ENCODE measurements at places on chromosomes 13 and 19.

- no peak for DNase-seq
These were observed 855.9 kb upstream of the KLHL1 start for GRCh38 chr13:70964124-70964523.

DNA sequence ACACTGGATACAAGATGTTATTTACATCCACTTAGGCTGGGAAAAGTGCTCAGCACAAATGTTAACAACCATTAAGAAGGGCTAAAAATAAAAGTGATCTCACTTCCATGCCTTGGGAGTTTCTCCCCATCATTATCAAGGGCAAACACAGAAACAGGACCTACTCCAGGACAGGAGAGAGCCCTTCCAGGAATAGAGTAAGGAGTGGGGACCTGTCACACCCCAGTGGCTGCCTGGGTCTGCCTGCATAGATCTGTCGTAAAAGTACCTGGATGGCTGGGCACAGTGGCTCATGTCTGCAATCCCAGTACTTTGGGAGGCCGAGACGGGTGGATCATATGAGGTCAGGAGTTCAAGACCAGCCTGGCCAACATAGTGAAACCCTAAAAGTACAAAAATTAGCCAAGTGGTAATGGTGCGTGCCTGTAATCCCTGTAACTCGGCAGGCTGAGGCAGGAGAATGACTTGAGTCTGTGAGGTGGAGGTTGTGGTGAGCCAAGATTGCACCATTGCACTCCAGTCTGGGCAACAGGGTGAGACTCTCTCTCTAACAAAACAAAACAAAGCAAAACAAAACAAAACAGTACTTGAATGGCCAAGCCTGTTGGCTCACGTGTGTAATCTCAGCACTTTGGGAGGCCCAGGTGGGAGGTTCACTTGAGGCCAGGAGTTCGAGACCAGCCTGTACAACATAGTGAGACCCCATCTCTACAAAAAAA, 5.6 kb downstream of the ATP8A2 start:
- no peak for DNase-seq

- DNase-seq: no peak
These were observed 10.8 kb downstream of the PAK4 start for GRCh38 chr19:39136225-39136940.

DNA sequence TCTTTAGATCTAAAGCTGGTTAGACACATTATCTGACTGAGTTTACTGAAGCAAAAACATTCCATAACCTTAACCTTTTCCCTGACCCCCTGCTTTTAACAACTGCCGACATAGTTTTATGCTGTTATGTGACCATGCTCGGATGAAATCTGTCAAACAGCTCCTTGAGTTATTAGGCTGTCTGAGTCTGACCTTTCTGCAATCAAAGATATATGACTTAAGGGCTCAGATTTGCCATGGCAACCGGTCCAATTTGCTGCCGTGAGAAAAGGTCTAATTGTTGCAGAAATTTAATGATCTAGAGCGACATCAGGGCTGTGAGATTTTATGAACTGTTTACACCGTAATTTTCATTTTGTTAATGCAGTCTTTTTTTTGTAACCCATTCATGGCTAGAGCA, 61.8 kb downstream of the URI1 start:
- DNase-seq: no peak

GRCh38 chr19:13104360-13104847, 1.7 kb upstream of the LYL1 start:
- DNase-seq: peak; percentile 50

GRCh38 chr19:3880471-3881271, at the start of gene ATCAY:
Gene ATCAY (plus strand): TSS chr19:3880685. CDS start chr19:3885768, 5,083 bp downstream.
- no peak for DNase-seq

GRCh38 chr13:110379905-110380341, 72.8 kb downstream of the COL4A2 start:
- DNase-seq: no peak

DNA sequence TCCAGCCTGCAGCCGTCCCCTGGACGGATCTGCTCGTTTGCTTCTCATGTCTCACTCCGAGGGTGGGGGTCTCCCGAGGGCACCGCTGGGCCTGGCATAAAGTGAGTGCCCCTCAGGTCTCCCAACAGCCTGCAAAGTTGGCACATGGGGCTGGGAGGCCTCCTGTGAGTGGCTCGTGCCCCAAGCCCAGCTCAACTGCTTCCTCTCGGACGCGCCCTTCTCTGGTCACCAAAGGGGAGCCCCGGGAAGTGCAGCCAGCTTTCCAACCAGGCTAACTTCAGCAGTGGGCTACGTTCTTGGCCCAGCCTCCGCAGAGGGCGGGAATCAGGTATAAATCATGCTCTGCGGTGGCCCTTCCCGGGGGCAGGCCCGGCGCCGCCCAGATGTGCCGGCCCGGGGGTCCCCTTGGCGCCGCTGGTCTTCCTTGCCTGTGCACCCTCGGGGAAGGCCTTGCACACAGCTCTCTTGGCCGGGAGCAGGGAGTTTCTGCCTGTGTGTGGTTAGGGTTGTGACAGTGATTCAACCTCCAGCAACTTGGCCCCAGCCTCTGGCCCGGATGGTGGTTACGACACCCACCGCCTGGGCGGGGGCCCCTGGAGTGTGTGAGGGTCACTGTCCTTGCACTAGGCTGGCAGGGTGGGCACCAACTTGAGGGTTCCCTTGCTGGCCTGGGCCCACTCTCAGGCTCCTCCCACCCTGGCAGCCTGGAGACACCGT, 20.7 kb downstream of the CEBPG start:
- no peak for DNase-seq

DNA sequence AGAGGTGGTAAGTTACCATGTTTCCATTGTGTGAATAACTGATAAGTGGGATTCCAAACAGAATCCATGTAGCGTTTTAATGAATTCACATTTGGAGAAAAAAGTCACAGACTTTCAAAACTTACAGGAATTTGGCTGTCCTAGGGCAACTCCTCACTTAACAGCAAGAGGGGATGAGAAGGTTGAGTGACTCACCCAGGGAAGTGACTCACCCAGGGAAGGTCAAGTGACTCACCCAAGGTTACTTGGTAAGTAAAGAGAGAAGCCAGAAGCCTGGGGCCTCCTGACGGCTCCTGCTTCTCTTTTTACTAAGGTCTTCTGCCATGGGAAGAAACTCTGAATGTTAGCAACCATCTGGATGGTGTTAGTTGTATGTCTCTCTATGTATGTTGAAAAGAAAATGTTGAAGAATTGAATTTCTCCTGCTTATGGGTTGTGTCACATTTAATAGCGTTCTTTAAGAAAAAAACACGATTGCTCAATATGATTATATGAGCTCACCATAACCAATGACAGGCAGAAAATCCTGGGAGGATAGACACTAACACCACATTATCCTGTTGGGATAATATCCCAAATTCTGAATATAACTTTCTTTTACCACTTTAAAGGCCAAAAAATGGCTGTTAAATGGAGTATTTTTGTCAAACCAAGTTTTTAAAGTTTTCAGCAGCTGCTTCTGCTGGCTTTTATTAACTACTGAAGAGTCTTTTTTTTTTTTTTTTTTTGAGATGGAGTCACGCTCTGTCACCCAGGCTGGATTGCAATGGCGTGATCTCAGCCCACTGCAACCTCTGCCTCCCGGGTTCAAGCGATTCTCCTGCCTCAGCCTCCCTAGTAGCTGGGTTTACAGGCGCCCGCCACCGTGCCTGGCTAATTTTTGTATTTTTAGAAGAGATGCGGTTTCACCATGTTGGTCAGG, 195.6 kb downstream of the GGACT start:
- DNase-seq: no peak

- no peak for DNase-seq
These were observed 1115.5 kb upstream of the SLC10A2 start for GRCh38 chr13:104181526-104182231.

DNA sequence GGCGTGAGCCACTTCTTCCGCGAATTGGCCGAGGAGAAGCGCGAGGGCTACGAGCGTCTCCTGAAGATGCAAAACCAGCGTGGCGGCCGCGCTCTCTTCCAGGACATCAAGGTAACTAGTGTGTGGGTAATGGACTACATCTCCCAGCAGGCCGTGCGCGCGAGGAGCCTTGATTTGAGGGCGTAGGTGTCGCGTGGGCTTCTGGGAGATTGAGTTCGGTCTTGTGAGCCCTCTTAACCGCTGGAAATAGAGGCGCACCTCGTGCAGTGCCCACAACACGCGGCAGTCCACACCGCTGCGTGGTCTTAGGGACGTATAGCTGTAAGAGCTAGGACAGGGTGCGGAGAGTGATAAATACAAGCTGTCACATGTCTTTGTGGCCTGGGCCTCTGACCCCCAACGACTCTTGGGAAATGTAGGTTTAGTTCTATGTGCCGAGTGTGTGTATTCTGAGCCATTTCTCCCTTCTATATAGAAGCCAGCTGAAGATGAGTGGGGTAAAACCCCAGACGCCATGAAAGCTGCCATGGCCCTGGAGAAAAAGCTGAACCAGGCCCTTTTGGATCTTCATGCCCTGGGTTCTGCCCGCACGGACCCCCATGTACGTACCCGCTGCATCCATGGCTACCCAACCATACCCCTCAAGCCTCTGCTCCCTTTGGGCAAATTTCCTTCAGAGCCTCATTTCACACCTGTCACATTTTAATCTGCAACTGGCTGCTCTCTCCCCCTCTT, 864 bp downstream of the FTL start:
- DNase-seq: peak; percentile 94

- no peak for DNase-seq
These were observed 19.3 kb downstream of the PLPP2 start for GRCh38 chr19:271856-272255.

DNA sequence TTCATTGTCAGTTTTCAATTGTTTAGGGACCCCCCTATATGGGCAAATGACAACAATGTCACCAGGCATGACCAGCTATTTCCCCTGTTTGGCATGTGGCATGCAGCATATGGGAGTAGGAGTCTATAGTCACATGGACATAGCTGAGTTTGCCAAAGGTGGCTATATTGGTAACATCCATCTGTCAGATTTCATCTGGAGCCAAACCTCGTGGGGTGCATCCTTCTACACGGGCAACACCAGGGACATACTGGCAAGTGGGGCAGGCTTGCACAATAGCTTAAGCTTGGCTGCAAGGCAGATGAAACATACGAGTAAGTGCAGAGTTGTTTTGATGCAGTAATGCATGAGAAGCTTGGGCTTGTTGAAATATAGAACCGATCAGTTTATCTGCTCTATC, 24.5 kb upstream of the ZNF816 start:
- DNase-seq: no peak

DNA sequence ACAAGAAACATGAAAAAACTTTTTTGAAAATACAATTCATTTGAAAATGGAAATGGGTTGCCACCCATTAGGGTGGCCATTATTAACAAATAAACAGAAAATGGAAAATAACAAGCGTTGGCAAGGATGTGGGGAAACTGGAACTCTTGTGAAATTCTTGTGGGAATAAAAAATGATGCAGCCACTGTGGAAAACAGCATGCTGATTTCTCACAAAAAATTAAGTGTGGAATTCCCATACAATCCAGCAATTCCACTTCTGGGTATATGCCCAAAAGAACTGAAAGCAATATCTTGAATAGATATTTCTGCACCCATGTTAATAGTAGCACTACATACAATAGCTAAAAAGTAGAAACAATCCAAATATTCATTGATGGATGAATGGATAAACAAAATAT, 165.2 kb downstream of the DCLK1 start:
- DNase-seq: no peak

DNA sequence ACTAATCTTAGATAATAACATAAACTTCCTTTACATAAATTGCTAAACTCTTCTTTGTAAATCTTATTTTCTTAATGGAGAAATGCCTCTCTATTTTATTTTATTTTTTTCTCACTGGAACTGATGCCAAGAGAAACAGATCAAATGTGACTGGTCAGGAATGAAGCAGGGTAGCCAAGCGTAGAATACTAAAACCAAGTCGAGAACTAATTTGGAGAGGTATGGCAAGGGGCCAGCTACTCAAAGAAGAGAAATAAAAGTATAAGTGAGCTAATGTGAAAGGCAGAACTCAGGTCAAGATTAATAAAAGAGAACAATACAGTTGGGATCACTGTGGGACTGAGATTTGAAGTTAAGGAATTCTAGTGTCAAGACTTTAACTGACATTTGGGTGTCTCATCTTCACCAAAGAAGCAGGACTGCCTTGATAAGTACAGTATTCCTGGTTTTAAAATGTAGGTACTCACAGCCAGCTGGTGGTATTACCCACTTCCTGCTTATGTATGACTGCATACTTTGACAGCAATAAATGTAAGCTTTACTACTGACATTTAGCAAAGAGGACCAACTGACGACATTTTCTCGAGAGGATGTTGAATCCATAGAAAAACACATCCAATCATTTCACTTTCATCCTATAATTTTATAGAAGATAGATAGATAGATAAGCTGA, 1192.2 kb downstream of the EFNB2 start:
- no peak for DNase-seq

DNA sequence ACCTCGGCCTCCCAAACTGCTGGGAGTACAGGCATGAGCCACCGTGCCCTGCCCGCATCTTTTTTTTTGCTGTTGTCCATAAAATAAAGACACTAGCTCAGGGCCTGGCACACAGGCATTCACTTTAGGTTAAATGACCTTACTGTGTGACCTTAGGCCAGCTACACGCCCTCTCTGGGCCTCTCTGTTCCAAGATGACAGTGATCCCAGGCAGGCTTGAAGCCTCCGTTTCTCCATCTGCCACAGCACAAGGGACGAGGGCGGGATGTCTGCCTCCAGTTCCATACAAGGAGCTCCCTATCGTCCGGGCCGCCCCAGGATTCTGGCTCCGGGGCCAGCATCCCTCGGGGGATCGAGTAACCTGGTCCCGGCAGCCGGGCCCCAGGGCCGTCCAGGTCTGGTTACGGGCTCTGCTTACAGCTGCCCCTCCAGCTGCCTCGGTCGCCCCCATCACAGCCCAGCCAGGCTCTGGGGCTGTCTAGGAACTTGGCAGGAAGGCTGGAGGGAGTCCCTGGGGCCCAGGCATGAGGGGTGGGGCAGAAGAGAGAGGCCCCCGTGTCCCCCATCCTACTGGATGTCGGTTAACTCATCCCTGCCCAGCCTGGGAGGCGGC, 11.9 kb upstream of the SEMA6B start:
- no peak for DNase-seq

DNA sequence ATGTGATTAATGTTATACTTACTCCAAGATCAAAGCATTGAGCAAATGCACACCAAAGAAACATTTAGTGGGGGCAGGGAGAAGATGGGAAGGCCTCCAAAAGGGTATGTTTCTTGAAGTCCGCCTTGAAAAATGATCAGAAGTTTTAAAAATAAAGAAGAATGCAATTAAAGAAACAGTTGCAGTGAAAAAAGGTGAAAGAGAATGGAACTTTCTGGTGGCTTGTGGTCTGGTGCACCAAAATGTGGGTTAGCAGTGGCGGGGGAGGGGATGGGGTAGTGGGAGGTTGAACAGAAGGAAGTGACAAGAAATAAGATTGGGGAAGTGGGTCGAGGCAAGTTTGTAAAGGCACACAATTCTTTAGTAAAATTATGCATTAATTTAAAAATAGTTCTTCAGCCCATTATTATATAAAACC, 2.5 kb downstream of the LCP1 start:
- DNase-seq: peak; percentile 81

- peak; percentile 39 for DNase-seq
These were observed 27.2 kb downstream of the PBX4 start for GRCh38 chr19:19591133-19591825.

Data from T-cell (primary cell).